CD4-positive, alpha-beta memory T cell (primary cell): ENCODE measurements at places on chromosomes 16 and 17.

GRCh38 chr16:65888201-65888600, 478.3 kb upstream of the CDH5 start:
- DNase-seq = no peak

GRCh38 chr17:43900183-43900857, 7.0 kb downstream of the MPP2 start:
- DNase-seq = peak; percentile 76

DNA sequence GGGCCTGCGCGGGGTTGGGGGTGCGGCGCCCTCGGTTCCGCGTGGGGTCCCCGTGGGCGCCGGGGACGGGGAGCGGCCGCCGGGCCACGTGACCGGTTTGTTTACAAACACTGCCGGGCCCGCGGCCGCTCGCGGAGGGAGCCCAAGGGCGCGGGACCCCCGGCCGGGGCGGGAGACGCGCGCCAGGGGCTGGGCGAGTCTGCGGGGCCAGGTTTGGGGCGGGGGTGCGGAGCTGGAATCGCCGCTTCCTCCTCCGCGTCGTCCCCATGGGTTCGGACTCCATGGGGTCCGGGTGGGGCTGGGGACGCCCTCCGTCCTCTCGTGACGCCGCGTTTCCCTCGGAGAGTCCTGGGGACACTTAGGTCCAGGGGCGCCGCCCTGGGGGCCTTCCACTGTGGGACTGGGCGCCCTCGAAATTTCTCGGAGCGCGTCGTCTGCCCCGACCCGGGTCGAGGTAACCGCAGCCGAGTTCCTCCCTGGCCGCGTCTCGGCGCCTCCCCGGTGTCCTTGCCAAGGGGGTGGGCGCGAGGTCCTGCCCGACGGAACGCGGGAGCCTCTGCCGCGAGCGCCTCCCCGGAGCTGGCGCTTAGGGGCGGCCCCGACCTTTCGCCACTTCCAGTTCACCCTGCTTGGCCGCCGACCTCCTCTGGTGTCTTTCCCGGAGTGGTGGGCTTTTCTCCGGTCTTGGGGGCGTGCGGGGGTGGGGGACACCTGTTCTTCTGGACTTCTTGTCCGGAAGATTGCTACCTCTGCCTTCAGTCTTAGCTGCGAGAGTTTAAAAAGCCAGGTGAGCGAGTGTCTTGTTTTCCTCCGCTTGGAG, 684 bp downstream of the YPEL2 start:
- peak; percentile 22 for DNase-seq

- no peak for DNase-seq
Observed at GRCh38 chr17:19978805-19979211, 1.2 kb upstream of the AKAP10 start.

DNA sequence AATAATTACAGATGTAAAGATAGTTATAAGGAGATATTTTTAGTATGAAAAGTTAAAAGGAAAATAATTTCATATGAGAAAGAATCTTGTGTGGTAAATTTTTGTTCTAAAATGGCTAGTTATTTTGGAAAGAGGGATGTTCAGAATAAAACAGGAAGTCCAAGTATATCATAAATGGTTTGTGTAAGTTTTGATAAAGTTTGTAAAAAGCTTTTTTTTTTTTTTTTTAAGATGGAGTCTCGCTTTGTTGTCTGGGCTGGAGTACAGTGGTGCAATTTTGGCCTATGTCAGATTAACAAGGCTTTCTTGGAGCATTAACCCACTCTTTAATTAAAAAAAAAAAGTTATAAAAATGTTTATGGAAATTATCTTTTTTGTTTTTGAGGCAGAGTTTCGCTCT, 8.2 kb upstream of the CDK10 start:
- no peak for DNase-seq

DNA sequence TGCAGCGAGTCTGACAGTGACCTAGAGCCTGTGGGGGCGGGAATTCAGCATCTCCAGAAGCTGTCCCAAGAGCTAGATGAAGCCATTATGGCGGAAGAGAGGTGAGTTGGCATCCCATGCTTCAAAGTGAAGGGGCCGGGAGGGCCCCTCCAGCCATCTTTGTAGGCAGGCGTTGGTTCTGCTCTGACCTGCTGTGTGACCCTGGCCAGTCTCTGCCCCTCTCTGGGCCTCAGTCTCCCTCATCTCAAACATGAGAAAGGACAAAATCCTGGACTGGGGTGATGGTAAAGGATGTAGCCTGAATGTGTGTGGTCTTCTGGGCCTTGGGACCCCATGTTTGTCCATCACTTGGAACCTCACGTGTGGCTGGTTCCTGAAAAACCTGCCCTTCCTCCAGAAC, 5.1 kb downstream of the PIMREG start:
- DNase-seq = no peak

GRCh38 chr17:49980703-49981197, 11.8 kb downstream of the DLX4 start:
- no peak for DNase-seq

GRCh38 chr17:60809421-60809820, 131.8 kb downstream of the BCAS3 start:
- no peak for DNase-seq

DNA sequence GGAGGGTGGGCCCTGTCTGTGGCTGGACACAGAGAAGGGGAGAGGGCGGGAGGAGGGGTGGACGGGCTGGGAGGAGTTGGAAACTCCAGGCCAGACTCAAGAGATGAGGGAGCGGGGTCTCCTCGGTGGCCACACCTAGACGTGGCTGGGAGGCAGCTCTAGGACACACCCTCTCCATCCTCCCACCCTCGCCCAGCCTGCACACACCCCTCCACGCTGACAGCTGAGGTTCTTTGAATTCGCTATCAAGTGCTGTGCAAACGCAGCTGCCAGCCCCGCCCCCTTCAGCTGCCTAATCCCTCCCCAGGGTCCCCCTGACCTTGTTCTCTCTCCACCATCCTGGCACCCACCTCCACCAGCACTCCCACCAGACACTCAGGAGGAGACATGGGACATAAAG, 48.7 kb downstream of the DNAH17 start:
- no peak for DNase-seq

GRCh38 chr16:50747207-50747956, 5.5 kb downstream of the CYLD start:
- DNase-seq = peak; percentile 70

- peak; percentile 73 for DNase-seq
Observed at GRCh38 chr17:76868176-76868668, at the start of gene MGAT5B. MGAT5B (plus strand) TSS chr17:76868404; CDS start chr17:76869030, 626 bp downstream.

- no peak for DNase-seq
Observed at GRCh38 chr17:64470625-64471024, 21.7 kb downstream of the MILR1 start.

DNA sequence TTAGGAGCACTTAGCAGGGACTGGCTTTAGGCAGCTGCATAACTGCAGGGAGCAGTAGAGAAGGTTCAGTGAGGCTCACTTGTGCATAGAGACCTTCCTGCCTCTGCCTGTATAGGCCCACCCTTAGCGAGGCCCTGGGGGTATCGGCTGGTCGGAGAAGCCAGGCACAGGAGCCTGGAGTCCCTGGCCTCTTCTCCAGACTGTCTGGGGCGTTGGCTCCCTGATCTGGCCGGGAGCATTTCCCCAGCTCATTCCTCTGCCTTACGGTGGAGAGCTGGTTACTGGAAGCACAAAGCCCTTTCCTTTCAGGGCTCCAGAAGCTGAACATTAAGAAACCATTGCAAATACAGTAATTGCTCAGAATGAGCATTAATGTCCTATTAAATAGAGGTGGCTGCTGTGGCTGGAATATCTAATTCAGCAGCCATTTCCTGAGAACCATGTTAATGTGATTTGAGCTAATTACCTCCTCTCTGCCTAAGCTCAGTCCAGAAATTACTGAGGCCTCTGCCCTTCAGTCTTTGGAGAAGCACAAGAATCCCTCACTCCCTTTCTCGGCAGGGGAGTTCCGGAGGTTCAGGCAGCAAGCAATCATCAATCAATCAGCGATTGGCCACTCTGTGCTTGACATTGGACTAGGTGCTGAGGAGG, 18.8 kb upstream of the TMEM220 start:
- no peak for DNase-seq

DNA sequence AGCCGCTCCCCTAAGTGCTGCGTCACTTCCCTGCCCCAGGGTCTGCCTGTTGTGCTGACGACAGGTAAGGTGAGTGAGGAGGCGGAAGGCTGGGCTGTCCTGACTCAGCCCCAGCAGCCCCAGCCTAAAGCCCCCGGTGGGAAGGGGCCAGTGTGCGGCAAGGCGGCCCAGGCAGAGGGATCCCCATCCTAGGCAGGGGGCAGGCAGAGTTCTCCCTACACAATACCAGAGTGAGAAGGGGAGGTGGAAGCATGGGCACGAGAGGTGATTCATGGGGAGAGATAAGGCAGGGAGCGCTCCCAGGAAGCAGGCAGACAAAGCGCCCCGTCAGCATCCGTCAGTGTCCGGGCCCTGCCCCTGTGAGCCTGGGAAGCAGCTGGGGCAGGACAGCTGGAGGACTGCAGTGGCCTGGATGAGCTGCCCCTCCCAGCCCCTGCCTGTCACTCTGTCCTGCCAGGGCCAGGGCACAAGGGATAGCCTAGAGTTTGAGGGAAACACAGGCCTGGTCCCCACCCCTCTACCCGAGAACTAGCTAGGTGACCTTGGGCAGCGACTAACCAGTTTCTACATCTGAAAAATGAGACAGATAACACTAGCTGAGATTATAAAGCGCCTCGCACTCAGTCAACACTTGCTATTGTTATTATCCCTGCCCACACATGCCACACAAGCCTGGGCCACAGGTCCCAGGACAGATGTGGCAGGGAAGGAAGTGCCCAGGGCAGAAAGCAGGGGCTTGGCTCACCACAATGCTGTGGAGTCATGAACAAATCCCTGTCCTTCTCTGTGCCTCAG, 3.8 kb downstream of the FAM83G start:
- DNase-seq = no peak

DNA sequence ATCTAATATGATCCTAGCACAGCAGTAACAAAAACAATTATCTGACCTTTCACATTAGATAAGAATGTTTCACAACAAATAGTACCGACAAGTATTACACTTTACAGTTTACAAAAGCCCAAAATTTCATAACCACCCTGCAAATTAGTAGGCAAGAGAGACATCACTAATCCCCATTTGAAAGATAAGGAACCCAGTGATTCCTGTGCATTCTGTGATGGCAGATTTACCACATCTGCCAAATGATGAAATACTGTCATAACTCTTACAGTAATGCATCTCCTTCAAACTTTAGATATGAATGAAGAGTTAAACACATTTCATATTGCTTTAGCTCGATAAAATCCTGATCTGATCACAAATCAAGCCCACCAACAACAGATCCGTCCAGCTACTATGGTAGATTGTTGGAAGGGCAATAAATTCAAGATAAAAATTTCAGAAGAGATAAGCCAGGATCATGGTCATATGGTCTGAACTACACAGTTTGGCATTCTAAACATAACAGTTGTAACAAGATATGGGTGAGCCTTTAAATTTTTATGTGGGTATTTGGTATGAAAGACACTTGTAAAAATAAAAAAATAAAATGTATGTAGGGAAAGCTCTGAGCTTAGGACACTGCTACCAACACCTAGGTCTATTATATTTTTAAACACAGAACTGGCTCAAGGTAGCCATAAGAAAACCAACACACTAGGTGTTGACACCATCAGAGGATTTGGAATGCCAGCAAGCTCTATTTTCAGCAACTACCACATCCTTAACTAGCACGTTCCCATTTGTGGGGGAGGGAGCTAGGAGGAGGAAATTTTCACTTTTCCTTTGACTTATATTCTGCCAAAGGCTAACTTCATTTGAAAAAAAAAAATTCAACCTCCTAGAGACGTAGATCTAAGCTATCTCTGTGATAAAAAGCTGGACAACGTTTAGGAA, 9.3 kb downstream of the YWHAE start:
- no peak for DNase-seq

DNA sequence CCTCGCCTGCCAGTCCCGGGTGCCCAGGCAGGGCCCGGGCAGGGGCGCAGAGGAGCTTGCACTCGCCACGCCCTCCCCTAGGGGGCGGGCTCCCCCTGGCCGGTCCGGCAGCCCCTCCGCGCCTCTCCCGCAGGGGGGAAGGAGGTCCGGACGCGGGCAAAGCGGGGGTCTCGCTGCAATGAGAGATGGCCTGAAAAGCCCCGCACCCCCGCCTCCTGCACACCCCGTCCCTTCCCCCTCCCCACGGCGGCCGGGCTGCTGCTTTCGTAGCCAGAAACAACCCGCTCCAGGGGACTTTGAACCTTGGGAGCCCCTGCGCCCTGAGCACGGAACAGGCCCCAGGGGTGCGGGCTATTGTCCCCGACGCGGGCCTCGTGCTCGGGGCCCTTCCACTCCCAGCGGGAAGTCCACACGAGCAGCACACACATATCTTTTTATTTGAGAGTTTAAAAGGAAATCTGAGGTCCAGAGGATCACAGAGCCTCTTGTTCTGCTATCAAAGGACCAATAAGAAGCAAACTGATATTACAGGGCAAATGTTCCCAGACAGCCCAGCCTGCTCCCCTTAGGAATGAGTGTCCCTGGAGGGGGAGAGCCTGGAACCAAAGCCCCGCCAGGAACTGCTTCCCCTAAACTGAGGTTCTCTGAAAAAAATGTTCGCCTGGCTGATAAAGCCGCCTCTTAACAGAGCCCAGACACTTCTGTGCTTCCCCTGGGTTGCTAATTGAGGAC, 5.8 kb upstream of the CBX4 start:
- DNase-seq = peak; percentile 49

- DNase-seq = no peak
Observed at GRCh38 chr17:62671553-62671952, 44.1 kb downstream of the MRC2 start.

- DNase-seq = no peak
Observed at GRCh38 chr17:62927083-62927482, 39.0 kb upstream of the TANC2 start.

GRCh38 chr17:67737145-67737544, 19.4 kb downstream of the NOL11 start:
- DNase-seq = no peak

GRCh38 chr17:72691586-72691985, 400.9 kb downstream of the SLC39A11 start:
- DNase-seq = no peak

GRCh38 chr16:86011532-86011931, 112.6 kb downstream of the IRF8 start:
- DNase-seq = no peak

DNA sequence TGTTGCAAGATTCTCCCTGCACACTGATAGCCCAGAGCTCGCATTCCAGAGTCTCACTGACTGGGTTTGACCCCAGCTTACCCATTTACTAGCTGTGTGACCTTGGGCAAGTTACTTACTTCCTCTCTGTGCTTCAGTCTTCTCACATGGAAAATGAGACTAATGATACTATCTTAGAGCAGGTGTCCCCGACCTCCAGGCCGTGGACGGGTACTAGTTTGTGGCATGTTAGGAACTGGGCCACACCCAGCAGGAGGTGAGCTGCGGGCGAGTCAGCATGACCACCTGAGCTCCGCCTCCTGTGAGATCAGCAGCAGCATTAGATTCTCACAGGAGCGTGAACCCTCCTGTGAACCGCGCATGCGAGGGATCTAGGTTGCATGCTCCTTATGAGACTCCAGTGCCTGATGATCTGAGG, 15.8 kb downstream of the ANKFY1 start:
- no peak for DNase-seq
